Stromal cell of bone marrow (primary cell): ENCODE measurements at places on chromosomes 12 and 14.

DNA sequence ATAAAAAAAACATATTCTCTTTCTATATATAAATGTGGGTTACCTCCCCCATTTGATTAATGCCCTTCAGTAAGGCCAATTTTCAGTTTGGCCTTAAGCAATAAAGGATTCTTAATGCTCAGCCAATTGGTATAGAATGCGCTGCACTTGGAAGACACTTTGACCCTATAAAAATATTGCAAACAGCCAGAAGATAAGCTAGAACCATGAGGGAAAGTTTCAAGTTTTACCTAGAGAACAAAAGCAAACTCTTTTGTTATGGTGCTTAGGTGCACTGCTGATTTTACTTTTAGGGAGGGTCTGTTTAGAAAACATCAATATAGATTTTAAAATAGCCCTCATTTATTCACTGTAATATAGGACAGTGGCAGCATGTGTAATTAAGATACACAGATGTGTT is 251.6 kb upstream of the SLC16A7 start:
- no peak for DNase-seq

DNA sequence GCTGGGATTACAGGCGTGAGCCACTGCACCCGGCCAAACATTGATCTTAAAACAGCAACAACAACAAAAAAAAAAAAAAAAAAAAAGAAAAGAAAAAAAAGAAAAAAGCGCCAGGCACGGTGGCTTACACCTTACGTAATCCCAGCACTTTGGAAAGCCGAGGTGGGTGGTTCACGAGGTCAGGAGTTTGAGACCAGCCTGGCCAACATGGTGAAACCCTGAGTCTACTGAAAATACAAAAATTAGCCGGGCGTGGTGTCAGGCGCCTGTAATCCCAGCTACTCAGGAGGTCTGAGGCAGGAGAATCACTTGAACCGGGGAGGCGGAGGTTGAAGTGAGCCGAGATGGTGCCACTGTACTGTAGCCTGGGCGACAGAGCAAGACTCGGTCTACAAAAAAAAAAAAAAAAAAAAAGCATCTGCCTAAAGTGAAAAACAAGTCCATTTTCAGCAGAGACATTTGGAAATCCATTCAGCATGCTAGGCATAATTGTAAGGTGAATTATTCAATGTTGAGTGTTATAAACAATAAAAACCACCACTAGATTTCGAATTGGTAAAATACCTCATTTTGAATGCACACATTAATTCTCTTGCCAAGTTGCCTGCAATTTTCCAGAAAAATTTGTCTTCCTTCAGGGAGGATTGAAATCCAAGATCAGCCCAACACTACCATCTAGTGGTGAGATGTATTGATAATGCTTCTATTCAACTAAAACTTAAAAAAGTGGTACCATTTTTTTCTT is 8.0 kb upstream of the CERS5 start:
- peak; percentile 68 for DNase-seq

- no peak for DNase-seq
Observed at GRCh38 chr14:104976198-104977007, 1.8 kb downstream of the AHNAK2 start.

- peak; percentile 76 for DNase-seq
Observed at GRCh38 chr12:38886064-38886463, 19.3 kb downstream of the CPNE8 start.

DNA sequence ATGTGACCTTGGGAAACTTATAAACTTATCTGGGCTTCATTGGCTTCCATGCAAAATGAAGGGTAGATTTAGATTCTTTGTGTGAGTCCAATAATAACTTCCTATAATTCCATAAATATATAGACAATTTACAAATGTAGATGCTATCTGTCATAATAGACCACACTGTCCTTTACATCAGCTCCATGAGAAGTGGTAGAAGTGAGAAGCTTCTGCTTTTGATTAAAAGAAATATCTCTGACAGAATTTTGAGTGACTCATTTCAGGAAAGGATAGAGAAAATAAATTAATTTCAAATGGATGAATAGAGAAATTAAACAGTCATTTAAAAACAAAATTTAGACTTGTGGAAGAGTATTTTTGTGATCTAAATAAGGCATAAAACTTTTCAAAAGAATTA is 329.7 kb upstream of the ATP2B1 start:
- DNase-seq: no peak

- no peak for DNase-seq
Observed at GRCh38 chr14:89309670-89310177, 107.3 kb downstream of the FOXN3 start.

GRCh38 chr14:50231475-50232275 is at the start of gene SOS2:
Gene SOS2, minus strand, starts transcription at chr14:50231578. Its CDS starts 295 bp downstream, at chr14:50231283.
- peak; percentile 77 for DNase-seq

DNA sequence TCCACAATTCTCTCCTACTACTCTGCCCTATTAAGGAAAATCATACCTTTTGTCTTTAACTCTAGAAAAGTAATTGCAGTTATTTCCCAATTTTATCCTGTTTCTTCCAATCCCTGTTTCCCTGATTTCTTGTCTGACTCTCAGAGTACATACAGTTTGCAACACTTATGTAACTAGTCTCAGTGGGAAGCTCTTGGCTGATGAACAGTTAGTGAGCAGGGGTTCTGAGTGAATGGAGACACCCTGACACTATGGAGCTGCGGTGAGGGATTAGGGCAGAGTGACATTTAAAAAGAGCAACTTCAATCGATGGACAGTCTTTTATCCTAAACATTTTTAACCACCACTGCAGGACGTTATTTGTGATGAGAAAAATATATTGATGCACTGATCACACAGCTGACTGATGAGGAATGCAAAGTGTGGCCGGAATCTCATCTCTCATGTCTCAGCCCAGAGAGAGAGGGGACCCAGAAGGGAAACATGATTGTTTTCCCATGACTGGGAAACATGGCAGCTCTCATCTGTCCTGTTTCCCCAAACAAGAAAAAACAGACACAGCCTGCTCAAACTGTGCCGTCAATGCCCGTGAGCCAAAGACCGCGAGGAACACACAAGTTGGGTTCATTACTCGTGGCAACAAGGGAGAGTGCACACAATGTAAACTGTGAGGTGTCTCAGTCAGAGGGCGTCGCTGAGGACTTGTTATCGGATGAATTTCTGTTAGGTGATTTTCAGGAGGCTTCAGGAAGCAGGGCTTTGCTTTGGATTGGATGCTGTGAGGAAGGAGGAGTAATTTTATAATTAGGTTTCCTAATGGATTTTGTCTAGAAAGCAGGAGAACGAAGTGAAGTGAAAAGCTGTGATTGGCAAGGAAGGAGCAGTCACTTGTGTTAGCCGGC is 5.2 kb upstream of the SLC6A13 start:
- no peak for DNase-seq

GRCh38 chr12:66217342-66217917 is 28.4 kb downstream of the IRAK3 start:
- no peak for DNase-seq

DNA sequence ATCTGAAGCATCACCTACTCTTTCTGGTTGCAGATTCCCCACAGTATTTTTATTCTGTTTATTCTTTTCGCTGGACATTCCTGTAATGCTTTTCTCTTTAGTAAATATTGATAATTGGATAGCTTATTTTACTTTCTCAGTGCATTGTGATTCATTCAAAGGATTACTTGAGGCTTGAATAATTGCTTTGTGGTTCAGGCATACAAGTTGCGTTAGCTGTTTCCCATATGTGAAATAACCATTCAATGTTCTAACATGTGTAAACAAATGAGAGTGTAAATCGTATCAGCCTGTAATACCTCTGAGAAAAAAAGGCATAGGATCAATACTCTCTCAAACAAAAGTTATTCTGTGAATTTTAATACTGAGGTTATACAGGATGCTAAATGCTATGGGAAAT is 1004.2 kb upstream of the SEL1L start:
- no peak for DNase-seq

GRCh38 chr14:95686935-95687334 is 709 bp downstream of the TCL1B start:
- no peak for DNase-seq

GRCh38 chr12:4825011-4825858 is 84.5 kb upstream of the KCNA1 start:
- DNase-seq: no peak

DNA sequence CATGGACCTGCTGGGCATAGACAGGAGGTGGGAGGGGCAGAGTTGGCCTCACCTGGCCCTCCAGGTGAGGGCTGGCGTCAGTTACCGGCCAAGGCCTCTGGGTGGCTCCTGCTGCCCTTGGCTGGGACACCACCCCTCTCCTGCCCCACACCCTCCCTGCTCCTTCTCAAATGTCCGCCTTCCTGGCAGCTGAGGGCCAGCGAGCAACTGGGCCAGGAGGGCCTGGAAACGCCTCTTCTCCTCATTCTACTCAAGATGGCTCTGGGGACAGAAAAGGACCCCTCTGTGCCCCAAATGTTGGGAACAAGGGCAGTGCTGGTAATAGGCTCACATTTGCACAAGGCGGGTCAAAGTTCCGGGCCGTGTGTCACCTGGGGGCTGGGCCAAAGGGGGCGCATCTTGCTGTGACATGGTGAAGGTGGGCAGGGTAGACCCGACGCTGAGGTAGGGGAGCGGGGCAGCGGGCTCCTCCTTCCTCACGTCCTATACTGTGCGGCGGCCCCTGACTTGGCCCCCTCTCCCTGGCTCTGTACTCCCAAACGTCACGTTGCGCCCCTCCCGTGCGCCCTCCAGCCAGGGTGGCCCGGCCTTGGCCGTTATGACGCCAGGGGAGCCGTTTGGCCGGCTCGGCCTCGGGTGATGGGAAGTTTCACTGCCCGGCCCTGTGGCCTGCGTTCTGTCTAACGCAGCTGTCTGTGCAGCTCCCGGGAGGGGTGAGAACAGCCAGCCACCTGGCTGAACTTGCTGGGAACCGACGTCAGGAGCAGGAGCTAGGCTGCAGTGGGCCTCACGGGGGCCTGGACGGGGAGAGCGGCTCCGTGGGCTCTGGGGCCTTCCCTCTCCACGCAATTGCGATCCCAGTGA is 18.0 kb upstream of the DLK1 start:
- DNase-seq: no peak

DNA sequence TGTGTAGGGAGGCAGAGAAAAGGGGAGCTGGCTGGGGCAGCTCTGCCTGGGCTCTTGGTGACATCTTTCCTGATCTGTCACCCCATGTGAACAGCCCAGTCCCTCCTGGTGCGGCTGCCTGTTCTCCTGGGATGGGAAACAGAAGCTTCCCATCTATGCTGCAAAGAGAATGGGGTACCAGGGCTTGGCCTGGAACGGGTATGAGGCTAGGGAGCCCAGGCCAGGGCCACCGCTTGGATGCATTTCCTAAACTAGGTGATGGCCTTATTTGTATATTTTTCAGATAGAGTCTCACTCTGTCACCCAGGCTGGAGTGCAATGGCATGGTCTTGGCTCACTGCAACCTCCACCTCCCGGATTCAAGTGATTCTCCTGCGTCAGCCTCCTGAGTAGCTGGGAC is 48.6 kb upstream of the PRMT8 start:
- DNase-seq: no peak

DNA sequence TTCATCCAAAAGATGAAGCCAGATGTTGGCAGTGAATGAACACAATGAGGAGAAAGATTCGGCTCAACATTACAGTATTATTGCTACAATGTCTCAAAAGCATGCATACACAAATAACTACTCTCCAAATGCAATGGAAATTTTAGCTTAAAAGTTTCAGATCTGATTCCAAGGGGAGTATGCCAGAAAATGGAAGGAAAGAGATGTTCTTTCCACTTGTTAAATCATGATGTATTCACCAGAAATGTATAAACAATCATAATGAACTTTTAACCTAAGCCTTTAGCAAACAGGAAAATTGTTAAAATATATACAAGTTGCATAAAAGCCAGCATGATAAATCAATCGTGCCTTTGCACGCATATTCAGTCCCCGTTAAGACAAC is 62.1 kb downstream of the SH2B3 start:
- DNase-seq: no peak

GRCh38 chr12:79883216-79883615 is 51.7 kb downstream of the PPP1R12A start:
- DNase-seq: no peak

DNA sequence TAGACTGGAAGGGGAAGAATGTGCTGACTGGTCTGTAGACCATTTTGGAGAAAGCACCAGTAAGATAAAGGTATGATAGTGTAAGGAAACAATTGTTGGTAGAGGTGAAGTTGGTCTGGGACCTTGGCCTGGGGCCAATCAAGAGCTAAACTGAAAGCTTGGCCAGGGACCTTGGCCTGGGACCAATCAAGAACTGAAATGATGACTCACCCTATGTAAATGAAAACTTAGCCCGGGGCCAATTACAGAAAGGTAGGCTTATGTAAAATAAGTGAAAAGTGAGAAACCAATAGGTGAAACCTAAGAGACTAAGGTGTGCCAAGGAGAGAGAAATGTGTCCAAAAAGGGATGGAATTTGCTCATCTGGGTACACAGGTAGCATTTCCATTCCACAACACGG is 776.0 kb downstream of the C12orf50 start:
- no peak for DNase-seq

DNA sequence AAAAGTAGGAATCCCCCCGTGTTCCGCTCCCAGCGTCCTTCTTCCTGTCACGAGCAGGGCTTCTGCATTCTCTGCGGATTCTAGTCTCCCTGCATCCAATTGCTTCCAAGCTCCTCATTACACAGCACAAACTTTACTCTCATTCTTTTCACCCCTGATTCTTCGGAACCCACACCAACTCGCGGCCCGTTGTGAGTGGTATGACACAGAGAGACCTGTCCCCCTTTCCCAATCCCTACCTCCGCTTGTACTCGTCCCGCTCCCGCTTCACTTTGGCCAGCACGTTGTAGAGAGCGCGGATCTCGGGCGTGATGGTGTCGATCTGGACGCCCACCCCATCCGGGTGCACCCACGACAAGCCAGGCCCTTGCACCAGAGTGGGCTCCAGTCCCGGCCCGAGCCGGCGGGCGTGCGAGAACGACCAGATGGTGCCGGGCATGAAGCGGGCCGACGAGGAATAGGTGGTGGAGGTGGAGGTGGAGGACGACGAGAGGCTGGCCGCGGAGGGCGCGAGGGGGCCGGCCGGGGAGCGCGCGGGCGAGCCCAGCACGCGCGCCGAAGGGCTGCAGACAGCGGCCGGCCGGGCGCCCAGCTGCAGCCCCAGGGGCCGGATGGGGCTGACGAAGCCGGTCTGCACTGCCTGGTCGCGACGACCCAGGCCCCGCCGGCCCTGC is 687 bp downstream of the IFFO1 start:
- no peak for DNase-seq

DNA sequence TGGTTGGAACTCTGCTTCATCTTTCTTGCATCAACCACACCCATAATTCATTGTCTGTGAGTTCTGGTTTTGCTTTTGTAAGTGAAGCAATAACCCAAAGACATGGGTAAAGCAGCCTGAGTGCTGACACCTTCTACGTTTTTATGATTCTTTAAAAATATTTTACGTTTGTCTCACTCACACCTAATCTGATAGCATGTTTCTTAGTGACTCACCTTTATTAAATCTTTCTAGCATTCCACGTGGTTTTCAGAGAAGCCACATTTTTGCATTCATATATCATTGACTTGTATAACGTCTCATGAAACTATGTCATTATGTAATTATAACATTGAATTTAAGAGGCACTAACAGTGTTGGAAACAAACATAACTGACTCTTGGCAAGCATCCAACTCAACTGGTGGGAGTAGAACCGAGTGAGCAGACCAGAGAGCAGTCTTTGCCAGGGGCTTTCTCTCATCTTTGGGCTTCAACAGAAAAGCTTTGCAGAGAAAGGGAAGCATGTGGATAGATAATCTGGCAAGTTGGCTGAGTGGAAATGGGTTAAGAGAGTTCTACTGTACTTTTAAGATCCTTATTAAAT is 118.8 kb downstream of the TPH2 start:
- no peak for DNase-seq
